ENCODE measurements at places on chromosomes 3 and 15.

- DNase-seq, result no peak
Measured at GRCh38 chr15:94547711-94548110, 316.4 kb downstream of the MCTP2 start.

GRCh38 chr15:63349621-63350020, 32.0 kb downstream of the CA12 start:
- no peak for DNase-seq

GRCh38 chr3:111385971-111386495, 156.0 kb upstream of the CD96 start:
- no peak for DNase-seq

DNA sequence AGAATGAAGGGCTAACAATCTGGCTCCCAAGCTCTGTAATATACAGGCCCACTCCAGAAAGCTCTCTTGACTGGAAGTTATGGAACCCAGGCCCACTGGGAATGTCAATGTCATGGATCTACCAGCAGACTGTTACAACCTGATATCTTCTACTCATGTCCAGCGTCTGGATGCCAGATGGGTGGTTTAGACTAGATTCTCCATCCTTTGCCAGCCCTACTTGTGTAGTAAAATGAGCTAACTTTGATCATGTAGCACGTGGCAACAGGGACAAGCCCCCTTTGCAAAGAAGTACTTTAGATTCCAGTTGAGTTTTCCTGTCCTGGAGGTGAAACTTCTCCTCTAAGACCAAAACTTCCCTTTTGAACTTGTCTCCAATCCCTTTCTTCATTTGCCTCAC, 55.1 kb downstream of the HEG1 start:
- DNase-seq, result no peak

DNA sequence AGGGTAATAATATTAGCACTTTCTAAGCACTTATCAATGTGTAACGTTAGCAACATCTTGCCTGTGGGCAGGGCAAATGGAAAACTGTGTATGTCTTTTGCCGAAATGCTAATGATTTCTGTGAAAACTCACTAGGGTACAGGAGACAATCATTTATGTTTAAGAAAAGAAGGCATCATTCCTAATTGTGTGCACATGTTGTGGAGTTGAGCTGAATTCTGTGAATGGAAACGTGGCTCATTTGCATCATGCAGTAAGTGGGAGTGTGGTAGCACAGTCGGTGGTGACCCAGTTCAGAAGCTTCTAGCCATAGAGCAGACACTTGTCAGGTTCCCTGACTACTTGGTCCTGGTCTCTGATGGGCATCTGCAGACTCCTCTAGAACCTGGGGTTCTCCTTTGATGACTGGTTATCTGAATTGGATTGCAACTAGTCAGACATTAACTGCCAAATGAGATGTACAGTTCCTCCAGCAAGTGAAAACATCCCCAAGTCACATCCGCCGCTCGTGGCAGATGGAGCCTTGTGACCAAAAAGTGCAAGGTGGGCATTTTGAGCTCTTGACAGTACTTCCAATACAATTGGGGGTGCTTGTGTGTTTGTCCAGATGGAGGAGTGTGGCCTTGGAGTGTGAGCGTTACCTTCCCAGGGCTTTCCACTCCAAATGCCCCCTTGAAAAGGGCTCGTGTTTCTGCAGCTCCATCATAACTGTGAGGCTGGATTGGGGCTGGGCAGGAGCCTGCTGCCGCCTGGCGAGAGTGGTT, 21.5 kb downstream of the MRPS25 start:
- DNase-seq, result no peak

GRCh38 chr3:73556520-73557372, 68.0 kb downstream of the PDZRN3 start:
- DNase-seq, result no peak

DNA sequence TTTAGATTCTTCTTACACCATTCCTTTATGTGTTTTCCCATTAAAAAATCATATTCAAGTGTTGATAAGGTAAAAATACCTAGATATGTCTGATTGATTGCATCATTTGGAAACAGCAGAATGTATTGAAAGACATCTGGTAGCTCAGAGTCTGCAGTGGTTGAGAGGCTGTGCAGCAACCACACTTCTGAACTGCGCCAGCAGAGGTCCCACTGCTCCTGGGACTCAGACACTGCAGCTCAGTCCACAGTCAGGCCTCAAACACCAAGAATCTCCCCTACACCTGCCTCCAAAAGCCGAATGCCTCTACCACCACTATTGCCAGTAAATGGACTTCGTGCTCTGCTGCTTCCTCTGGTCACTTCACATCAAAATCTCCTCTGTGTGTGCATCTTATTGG, 176.9 kb upstream of the LMCD1 start:
- DNase-seq, result peak; percentile 4

GRCh38 chr3:159870723-159871122, 117.9 kb upstream of the IL12A start:
- DNase-seq, result no peak

All from AG09309 (cell line).